ENCODE measurements at places on chromosomes 6 and 20. TPM values are rescaled to one million over a fixed set of nuclear protein-coding genes. Genes with fewer than 3 reads are reported as not detected.

The SCRT2 gene
- not detected for polyA plus RNA-seq

The NR2E1 gene
- not detected for polyA plus RNA-seq

DNA sequence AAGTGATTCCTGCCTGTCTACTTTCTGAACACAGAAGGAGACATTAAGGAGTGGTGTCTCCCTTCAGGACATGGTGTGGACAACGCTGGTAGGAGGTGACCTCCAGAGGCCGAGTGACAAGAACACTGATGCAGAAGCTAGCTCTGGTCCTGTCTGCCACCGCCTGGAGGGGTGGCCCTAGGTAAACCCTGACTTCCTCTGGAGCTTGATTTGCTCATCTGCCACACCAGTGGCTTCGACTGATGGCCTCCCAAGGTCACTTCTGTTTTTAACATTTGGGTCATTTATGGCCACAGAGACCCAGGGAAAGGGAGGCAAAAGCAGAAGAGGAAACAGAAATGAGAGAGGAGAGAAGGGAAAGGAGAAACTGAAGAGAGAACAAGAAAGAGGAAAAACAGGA, 49.4 kb upstream of the SLC22A23 start:
- no peak for DNase-seq
- peaks cover 17% of the 10 kb centered on the region for H3K4me1 ChIP-seq
- no peaks in the 10 kb centered on the region for H3K36me3 ChIP-seq

DNA sequence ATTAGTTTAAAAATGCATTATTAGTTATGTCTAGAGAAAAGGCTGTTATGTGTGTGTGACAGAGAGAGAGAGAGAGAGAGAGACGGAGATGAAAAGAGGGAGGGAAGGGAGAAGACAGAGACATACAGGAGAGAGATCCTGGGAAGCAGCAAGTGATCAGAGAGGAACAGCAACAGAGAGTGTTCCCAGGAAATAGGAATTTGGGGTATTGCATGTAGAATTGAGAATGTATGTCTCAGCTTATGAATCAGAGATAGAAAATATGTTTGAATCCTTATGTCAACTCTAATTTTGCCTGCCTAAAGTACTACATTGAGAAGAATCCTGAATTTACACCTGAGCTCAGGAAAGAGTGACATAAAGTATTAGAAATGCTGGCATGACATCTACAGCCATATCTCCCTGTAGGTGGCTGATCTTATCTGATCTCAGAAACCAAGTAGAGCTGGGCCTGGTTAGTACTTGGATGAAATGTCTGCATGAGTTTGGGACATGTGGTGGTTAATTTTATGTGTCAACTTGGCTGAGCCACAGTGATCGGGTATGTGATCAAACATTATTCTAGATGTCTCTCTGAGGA, 130.6 kb downstream of the TENT5A start:
- no peak for DNase-seq
- no peaks in the 10 kb centered on the region for H3K4me1 ChIP-seq
- H3K27me3 ChIP-seq = no peaks in the 10 kb centered on the region
- H3K27ac ChIP-seq = no peak overlapping the region
- H3K36me3 ChIP-seq = no peaks in the 10 kb centered on the region

DNA sequence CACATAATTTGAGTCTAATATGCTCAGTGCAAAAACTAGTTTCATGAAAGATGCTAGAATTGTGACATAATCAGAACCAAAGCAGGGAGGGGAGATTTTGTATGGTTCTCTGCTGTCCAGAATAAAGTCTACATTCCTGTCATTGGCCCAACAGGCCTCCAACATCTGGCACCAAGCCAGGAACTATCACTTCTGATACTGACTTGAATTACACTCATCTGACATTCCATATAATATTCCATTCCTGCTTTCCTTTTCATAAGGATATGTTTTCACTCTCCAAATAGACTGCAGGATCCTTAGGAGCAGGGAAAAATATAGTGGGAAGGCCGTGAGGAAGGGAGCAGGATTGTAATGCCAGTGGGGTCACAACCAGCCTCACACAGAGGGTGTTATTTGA, 84.6 kb upstream of the BTN3A2 start:
- H3K27me3 ChIP-seq = no peaks in the 10 kb centered on the region
- no peak overlapping the region for H3K27ac ChIP-seq
- H3K4me3 ChIP-seq = no peak overlapping the region

DNA sequence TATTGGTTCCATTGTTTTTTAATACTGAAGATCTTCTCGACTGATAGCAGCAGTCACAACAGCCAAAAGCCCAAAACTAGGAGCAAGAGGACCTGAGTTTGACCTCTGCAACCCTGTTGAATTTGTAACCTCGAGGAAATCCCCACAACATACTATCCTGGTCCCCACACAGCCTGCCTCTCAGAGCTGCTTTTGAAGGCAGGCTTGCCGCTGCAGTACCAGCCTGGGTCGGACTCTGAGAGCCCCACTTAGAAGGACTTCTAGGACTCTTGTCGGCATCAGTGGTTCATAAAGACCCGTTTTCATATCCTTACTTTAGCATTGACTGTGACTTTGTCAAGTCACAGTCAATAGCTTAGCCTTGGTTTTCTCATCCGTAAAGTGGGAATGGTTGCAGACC, 49.3 kb downstream of the EBF4 start:
- no peaks in the 10 kb centered on the region for H3K36me3 ChIP-seq
- H3K4me1 ChIP-seq = no peaks in the 10 kb centered on the region
- H3K27ac ChIP-seq = no peak overlapping the region
- no peaks in the 10 kb centered on the region for H3K27me3 ChIP-seq
- DNase-seq = no peak

GRCh38 chr20:53582251-53582570, 11.4 kb downstream of the ZNF217 start:
- peaks cover 48% of the 10 kb centered on the region for H3K4me1 ChIP-seq
- no peak for DNase-seq
- H3K27ac ChIP-seq = peak overlapping the region; percentile 18

DNA sequence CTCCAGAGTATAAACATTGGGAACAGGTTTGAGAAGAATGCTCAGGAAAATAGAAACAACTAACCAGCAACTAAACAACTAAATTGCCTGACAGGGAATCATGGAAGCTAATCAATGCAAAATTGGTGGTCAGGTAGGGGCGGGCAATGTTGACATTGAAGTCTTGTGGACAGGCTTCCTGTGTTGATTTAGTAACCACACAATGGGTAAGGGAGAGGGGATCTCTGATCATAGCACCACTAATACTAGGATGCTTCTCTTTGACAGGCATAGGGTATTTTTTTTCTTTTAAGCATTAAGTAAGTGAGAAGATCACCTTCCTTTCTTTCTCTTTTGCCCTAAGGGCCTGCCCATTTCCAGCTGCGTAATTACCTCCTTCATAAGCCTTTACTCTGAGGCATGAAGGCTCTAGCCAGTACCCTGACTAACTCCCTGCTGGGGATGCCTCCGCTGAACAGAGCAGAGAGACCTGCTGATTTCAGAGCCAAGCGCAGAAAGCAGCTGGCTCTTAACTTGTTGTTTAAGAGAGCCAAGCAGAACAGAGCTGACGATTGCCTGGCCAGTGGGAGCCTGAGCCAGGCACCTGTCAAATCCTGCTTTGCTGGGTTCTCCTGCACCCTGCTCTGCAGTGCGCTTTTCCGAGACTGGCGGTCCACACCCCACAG, 118.7 kb downstream of the BMP2 start:
- no peaks in the 10 kb centered on the region for H3K4me1 ChIP-seq
- no peak for DNase-seq
- H3K27me3 ChIP-seq = no peaks in the 10 kb centered on the region
- no peak overlapping the region for H3K27ac ChIP-seq
- H3K4me3 ChIP-seq = no peak overlapping the region

- DNase-seq = no peak
- no peaks in the 10 kb centered on the region for H3K36me3 ChIP-seq
- H3K4me1 ChIP-seq = peaks cover 3% of the 10 kb centered on the region
- H3K4me3 ChIP-seq = no peak overlapping the region
- H3K27ac ChIP-seq = no peak overlapping the region
Measured at GRCh38 chr20:45323731-45324130, 15.6 kb upstream of the MATN4 start.

GRCh38 chr6:116366740-116367275, 3.9 kb upstream of the DSE start:
- H3K36me3 ChIP-seq = no peaks in the 10 kb centered on the region
- H3K27ac ChIP-seq = no peak overlapping the region
- no peak overlapping the region for H3K4me3 ChIP-seq
- no peak for DNase-seq

- H3K4me1 ChIP-seq = no peaks in the 10 kb centered on the region
- H3K27me3 ChIP-seq = no peaks in the 10 kb centered on the region
- no peaks in the 10 kb centered on the region for H3K36me3 ChIP-seq
Measured at GRCh38 chr6:136502786-136503185, 47.4 kb downstream of the MAP7 start.

- H3K27ac ChIP-seq = no peak overlapping the region
- H3K4me3 ChIP-seq = no peak overlapping the region
- no peaks in the 10 kb centered on the region for H3K36me3 ChIP-seq
- DNase-seq = no peak
Measured at GRCh38 chr6:148451690-148452089, 109.1 kb downstream of the SASH1 start.

DNA sequence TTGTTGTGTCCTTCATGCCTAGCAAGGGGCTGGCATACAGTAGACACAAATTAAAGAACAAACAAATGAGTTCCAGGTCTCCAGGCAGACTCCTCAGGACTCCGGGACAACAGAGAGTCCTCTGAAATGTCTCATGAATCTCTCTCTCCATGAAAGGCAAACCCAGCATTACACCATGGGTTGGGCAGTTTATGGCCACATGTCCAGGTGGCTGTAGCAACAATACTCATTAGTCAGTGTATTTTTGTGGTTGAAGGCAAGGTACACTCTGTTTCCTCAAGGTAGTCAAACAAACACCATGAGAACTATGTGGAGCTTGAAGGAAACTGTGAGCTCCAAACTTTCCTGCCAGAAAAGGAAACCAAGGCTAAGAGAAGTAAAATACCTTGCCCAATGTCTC, 62.2 kb downstream of the KCNB1 start:
- peak; percentile 57 for DNase-seq
- H3K4me1 ChIP-seq = peaks cover 11% of the 10 kb centered on the region
- H3K36me3 ChIP-seq = no peaks in the 10 kb centered on the region
- H3K27ac ChIP-seq = peak overlapping the region; percentile 81

DNA sequence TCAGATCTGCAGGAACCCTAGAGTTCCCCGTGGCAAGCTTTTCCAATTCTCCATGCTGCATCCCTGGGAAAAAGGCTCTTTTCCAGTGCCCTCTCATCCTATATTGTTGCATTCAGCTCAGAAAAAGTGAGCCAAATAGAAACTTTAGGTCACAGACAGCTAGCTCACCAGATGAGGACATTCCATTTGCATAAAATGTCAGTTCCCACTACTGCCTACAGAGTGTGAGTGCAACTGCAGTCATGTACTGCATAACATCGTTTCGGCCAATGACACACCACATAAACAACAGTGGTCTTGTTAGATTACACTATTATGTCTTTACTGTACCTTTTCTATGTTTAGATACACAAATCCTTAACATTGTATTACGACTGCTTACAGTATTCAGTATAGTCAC, 8.6 kb downstream of the HS3ST5 start:
- H3K4me1 ChIP-seq = no peaks in the 10 kb centered on the region
- no peak overlapping the region for H3K27ac ChIP-seq
- no peaks in the 10 kb centered on the region for H3K36me3 ChIP-seq
- H3K4me3 ChIP-seq = no peak overlapping the region

- peak overlapping the region; percentile 76 for H3K27ac ChIP-seq
- no peak overlapping the region for H3K4me3 ChIP-seq
- H3K27me3 ChIP-seq = no peaks in the 10 kb centered on the region
- H3K4me1 ChIP-seq = peaks cover 32% of the 10 kb centered on the region
- no peak for DNase-seq
- H3K36me3 ChIP-seq = no peaks in the 10 kb centered on the region
Measured at GRCh38 chr20:23205211-23205610, 119.1 kb upstream of the CD93 start.

DNA sequence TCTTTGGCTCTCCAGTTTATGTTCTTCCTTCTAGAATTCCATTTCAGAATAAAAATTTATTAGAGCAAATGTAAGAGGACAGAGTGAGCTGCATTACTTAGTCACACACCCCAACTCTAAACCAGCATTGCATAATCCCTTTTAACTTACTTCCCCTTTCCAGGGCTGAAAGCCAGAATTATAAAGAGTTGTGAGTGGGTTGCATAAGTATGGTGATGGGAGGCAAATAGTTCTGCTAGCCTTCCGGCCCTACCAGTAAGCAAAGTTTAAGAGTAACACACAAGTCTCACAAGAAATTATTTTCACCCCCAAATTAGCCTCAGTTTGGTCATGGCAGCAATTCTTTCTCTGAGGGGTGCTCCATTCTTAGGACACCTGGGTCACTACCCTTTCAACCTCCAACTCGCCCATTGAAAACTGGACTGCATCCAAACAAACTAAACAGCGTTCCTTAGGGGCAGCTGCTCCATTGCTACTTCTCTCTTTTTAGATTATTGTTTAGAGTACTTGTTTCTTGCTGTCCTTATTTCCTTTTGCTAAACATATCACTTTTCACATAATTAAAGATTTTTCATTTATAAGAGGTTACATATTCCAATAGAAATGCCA, 1.6 kb downstream of the KIAA0408 start:
- peak overlapping the region; percentile 42 for H3K27ac ChIP-seq
- H3K4me1 ChIP-seq = peaks cover 11% of the 10 kb centered on the region
- no peaks in the 10 kb centered on the region for H3K36me3 ChIP-seq

DNA sequence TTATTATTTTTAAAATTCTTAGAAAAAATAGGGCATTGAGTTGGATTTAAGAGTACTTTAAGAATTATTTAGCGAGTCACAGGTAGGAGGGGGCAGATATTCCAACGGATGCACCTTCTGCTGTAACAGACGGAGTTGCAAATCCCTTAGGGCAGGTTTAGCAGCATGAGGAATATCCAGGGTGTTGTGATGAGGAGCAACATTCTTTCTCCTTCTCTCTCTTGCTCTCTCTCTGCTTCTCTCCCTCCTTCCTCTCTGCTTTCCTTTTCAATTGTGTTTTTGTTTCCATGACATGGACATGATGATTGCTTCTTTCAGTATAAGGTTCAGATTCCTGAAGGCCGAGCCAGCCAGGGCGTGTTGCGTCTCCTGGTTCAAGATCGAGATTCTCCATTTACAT, 28.9 kb downstream of the CDH26 start:
- no peaks in the 10 kb centered on the region for H3K36me3 ChIP-seq
- H3K4me3 ChIP-seq = no peak overlapping the region

DNA sequence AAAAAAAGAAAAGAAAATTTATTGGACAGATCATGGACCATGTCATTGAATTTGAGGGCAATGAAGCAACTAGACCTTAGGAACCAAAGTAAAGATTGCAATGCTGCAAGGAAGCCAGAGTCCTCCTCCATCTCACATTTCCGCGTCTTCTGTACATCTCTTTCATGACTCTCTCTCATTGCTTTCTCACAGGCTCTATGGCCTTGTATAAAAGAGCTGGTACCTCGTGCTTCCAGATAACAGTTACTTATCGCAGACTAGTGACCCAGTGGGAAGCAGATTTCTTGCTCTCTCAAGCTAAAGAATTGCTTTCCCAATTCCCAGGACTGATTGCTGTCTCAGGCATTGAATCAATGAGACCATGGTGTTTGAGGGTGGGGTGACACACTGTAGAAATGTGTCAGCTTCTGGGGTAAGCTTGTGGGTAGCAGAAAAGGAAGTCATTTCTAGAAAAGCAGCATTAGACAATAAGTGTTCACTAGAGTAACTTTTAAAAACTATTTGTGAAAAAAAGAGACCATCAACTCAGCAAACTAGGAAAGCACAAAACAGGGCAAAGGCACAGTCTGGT, 635.3 kb downstream of the UTRN start:
- no peaks in the 10 kb centered on the region for H3K27me3 ChIP-seq
- no peak overlapping the region for H3K27ac ChIP-seq
- H3K4me3 ChIP-seq = no peak overlapping the region
- DNase-seq = no peak
